ENCODE measurements at places on chromosomes 7 and 10.

DNA sequence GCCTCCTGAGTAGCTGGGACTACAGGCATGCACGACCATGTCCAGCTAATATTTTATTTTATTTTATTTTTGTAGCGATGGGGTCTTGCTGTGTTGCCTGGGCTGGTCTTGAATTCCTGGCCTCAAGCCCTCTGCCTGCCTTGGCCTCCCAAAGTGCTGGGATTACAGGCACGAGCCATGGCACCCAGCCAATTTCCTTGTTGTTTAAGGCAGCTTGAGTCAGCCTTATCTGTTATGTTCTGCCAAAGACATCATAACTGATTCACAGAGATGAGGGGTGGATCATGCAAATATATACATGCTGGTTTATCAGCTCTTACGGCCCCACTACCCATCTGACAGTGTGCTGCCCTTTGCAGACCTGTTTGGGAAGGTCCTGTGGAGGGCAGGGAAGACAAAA lies 826.7 kb downstream of the TYW1 start:
- no peak for DNase-seq

DNA sequence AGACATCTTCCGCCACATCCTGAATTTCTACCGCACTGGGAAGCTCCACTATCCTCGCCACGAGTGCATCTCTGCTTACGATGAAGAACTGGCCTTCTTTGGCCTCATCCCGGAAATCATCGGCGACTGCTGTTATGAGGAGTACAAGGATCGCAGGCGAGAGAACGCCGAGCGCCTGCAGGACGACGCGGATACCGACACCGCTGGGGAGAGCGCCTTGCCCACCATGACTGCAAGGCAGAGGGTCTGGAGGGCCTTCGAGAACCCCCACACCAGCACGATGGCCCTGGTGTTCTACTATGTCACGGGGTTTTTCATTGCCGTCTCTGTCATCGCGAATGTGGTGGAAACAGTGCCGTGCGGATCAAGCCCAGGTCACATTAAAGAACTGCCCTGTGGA lies 1.9 kb downstream of the KCND2 start:
- DNase-seq, result no peak

- no peak for DNase-seq
These were observed 12.2 kb upstream of the TMEM243 start for GRCh38 chr7:87231711-87232110.

DNA sequence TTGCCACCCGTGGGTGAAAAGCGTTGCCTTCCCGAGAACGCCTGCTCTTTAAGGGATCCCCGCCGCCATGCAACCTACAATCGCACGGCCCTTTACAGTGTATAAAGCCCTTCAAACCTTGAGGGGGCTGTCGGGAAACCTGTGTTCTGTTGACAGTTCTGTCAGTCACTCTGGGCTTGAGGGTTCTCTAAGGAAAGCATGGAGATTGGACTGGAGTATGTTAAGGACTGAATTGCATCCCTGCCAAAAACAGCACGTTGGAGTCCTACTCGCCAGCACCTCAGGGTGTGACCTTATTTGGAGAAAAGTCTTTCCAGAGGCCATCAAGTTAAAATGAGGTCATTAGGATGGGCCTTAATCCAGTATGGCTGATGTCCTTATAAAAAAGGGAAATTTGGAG lies 70.6 kb downstream of the PFKFB3 start:
- no peak for DNase-seq

DNA sequence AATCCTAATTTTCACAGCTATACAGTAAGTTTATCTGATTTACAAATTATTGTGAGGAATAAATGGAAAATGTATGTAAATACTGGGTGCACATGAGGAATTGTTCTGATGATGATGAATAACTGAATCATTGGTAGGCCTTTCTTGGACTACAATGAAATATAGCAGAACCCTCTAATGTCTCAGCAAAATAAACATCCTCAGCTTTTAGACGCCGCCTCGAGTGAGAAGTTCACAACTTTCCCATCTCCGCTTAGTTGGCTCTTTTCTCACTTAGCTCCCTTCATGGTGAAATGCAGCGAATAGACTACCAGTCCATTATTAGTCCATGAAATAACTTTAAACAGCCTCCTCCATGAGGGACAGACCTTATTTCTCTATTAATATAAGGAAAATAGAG lies 182.3 kb downstream of the BICC1 start:
- DNase-seq, result no peak

DNA sequence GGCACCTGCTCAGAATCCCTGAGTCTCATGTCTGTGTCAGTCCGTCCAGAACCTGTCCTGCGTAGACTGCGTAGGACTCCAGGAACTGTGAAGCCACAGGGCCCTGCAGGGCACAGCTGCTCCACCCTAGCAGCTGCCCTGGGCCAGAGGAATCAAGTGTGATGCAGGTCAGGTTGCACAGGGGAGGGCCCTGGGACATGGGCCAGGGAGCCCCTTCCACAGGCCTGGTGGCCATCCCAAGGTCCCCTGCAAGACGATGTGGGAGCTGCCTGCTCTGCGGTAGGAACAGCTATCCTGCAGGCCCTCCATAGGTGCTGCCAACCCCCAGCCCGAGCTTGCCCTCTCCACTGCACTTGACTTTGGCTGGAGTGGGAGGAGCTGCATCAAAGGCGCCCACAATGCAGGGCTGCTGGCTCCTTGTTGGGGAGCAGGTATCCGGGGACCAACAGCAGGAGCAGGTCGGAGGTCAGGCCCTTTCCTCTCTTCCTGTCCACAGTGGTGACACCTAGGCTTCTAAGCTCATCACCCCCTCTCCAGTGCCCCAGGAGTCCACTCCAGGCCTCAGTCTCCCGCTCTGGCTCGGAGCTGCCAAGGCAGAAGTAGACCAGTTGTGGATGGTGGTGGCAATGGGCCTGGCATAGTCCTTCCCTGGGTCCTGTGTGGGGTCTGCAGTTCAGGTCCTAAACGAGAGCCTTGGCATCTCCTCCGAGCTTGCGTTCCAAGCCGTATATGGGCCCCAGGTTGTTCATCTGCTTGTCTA lies 149.1 kb downstream of the MAPK8 start:
- no peak for DNase-seq

DNA sequence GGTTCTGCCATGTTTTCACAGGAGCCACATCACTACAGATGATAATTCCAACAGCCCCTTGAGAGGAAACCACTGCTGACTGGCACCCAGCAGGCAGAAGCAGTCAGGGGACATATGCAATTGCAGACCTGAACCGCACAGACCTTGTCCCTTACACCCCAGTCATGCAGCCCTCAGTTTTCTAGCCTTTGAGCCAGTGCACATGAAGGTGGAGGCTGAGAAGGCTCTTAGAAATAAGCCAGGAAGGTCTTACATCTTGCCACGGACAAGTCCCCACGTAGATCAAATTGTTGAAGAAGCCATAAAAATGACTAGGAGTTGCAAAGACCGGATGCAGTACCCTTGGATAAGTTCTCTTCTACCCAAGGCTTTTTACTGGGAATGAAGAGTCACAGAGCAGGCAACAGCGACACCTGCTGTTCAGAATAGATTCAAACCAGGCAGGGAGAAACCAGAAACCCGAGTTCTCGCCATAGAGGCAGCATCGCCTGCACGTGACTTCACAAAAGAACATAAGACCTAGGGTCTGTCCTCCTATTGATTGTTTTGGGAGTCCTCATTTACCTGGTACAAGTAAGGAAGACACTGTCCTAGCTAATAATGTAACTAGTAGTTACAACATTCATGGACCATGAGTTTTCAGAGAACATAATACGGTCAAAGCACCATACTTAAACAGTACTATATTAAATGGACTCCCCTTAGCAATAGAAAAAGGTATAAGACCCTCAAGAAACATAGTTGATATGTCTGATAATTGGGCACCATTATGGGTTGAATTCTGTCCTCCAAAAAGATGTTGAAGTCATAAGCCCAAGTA lies 11.1 kb downstream of the STEAP1B start:
- DNase-seq, result peak; percentile 10

DNA sequence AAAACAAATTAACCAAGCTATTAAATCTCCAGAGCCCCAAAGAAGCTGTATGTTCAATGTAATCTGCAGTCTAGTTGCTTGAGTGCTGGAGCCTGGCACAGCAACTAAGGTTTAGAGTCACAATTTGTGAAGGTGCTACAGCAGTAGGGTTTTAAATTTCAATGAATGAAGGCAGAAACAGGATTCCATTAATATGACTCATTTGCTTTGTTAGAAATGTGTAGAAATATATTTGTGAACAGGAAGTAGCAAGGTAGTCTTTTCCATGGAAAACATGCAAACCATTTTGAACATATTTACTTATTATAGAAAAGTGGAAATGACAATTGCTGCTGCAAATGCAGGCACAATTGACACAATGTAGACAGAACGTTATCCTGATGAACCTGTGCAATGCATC lies 149.0 kb upstream of the STEAP4 start:
- DNase-seq, result no peak

DNA sequence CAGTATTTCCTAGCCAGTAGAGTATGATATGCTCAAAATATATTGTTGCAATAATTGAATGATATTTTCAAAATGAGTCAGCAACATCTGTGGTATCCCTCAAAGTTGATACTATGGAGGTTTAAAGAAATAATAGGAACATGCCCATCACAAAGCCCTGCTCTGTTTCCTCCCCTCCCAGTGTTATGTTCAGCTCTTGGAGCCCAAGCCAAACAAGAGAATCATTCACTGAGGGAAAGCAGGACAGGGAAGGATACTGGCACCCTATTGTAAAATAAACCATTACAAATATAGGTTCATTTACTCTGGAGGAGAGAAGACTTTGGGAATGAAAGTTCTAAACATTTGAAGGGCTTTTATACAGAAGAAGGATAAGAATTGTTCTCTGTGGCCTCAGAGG lies 37.6 kb downstream of the SORCS3 start:
- no peak for DNase-seq

Data from stimulated activated CD8-positive, alpha-beta memory T cell treated with anti-CD3 and anti-CD28 coated beads, Interleukin-7, amount 100 ng/mL, for 4 hours (primary cell).